Stimulated activated CD4-positive, alpha-beta T cell treated with anti-CD3 and anti-CD28 coated beads, Interleukin-1b, Interleukin-23, amount 100 ng/mL, for 48 hours (primary cell): ENCODE measurements at places on chromosomes 3 and 15.
A peak's percentile ranks its signal among the peaks of the same experiment; 100 is the strongest.

DNA sequence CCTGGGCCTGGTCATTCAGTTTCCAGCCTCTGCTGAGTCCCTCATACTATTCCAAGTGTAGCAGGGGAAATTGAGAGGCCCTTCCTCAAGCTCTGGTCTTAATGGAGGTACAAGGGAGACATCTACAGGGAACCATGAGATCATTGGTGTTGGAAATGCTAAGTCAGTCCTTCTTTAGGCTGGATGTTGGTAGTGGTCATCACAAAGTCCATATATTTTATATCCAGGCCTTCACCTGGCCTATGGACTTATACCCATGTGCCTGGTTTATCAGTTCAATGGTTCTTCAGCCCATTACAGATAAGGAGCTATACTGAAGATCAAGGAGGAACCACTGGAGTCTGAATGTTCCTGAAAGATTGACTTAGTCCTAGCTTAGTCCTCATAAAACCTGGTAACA lies 135.0 kb downstream of the STAG1 start:
- no peak for DNase-seq

- DNase-seq = peak; percentile 4
These were observed 489 bp downstream of the HDGFL3 start for GRCh38 chr15:83207009-83207659.

GRCh38 chr3:129346695-129347457 lies 68.2 kb downstream of the HMCES start:
- DNase-seq = no peak

DNA sequence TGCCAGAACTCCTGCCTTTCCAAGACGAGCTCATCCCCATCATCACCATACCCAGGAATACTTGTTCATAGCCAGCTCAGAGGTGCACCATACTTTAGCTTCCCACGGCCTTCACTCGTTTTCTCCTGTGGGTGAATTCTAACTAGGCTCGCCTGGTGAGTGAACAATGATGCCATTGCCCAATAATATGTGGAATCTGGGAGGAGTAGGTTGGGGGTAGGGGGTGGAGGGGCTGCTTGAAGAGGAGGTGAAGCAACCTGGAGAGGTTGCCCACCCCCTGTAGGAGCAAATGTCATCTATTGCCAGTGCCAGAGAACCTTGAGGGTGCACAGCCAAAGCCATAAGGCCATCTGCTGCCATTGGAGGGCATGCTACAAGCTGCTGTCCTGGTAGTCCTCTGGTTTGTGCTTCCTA lies 592 bp upstream of the ZNF445 start:
- DNase-seq = no peak

- no peak for DNase-seq
These were observed 274.5 kb downstream of the NEK10 start for GRCh38 chr3:27094721-27095120.

GRCh38 chr3:6273878-6274277 lies 587.0 kb upstream of the GRM7 start:
- no peak for DNase-seq

GRCh38 chr3:178634975-178635374 lies 98.7 kb downstream of the KCNMB2 start:
- DNase-seq = no peak

- no peak for DNase-seq
These were observed 1.3 kb upstream of the IL16 start for GRCh38 chr15:81195339-81195864.

- DNase-seq = no peak
These were observed 22.8 kb downstream of the EMC7 start for GRCh38 chr15:34078900-34079299.

GRCh38 chr3:126781406-126781805 lies 77.4 kb downstream of the CHCHD6 start:
- DNase-seq = no peak

- DNase-seq = no peak
These were observed 64.0 kb downstream of the RGMA start for GRCh38 chr15:93024716-93025624.

- DNase-seq = no peak
These were observed 29.9 kb downstream of the FAH start for GRCh38 chr15:80182611-80183261.

DNA sequence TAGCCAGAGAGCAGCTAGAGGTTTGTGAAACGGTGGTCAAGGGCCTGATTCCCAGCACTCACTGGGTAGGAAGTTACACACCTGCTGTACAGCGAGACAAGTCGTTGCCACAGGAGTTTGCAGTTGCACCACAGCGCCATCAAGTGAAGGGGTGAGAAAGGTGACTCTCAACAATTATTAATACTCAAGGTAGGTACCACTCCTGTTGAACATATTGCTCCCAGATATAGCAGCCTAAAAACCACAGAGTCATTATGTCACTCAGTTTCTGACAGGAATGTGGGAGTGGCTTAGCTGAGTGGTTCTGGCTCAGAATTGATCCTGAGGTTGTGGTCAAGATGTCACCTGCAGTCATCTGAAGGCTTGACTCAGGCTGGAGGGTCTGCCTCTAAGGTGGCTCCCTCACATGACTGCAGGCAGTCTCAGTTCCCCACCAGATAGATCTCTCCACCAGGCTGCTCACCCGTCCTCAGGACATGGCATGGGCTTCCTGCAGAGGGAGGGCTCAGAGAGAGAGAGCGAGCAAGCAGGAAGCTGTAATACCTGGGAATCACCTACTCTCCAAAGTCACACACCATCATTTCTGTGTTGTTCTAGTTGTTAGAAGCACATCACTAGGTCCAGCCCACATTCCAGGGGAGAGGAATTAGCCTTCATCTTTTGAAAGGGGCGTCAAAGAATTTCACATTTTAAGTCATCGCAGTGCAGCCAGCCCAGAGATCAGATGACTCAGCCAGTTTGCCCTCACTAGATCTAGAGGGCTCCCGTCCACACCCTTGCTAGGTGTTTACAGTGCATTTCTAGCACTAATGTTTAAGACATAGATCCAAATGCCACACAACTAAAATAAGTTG lies 17.0 kb upstream of the ANO10 start:
- DNase-seq = peak; percentile 41

DNA sequence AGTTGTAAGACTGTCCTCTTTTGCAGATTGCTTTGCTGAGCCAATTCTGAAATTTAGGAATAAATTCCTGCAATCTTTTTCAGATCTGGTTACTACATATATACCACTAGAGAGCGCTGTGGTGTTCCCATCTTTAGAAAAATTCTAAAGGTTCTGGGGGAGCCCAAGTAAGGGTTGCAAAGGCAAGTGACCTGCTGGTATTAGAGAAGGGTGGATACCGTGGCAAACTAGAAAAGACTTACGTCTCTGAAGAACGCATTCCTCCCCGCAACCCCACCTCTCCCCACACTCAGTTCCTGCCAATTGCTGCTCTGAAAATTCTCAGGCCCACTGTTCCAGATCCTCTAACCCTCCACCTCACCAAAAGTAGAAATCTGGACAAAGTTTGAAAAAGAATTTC lies 48.5 kb downstream of the EFHB start:
- no peak for DNase-seq

GRCh38 chr3:119173325-119173724 lies at the start of gene UPK1B:
UPK1B (plus strand) TSS chr3:119173598; CDS start chr3:119186742, 13,144 bp downstream.
- no peak for DNase-seq

DNA sequence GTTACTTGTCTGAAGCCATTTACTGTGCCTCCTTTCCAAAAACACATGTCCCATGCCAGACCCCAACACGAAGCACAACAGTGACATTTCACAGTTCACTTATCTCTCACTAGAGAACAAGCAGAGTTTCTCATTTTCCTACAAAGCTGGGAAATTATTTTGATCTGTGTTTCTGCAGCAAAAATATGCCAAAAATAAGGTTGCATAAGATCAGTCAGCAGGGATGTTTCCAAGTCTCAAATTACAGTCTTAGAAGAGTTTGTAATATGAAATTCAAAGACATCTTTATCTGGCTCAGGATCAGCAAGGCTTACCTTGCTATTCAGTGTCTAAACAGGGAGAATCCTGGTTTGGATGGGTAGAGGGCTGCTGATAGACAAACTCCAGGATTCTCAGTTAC lies 75.5 kb downstream of the GJD2 start:
- DNase-seq = no peak

- DNase-seq = no peak
These were observed 458.6 kb downstream of the PYDC2 start for GRCh38 chr3:191919491-191920026.

GRCh38 chr3:142275856-142276255 lies 50.5 kb upstream of the GK5 start:
- DNase-seq = no peak

- DNase-seq = no peak
These were observed 33.5 kb downstream of the DNAJB8 start for GRCh38 chr3:128432971-128433836.

DNA sequence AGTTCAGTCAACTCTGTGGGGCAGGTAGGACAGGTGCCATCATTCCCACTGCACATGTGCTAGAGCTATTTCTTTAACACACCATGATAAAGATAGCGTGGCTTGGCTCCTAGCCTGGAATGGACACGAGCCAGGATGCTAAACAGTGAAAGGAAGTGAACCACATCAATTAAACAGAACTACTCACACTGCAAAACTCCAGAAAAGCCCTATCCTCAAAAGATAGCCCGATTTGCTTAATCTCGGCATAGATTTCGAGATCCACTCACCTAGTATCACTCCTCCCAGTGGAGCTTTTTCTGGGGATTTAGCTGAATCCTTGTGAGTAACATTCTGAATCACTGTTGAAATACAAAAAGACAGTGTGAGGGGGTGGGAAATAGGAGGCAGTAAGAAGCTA lies 118.0 kb downstream of the ABI3BP start:
- no peak for DNase-seq

GRCh38 chr15:45205192-45205591 lies 17.4 kb upstream of the SHF start:
- peak; percentile 75 for DNase-seq

DNA sequence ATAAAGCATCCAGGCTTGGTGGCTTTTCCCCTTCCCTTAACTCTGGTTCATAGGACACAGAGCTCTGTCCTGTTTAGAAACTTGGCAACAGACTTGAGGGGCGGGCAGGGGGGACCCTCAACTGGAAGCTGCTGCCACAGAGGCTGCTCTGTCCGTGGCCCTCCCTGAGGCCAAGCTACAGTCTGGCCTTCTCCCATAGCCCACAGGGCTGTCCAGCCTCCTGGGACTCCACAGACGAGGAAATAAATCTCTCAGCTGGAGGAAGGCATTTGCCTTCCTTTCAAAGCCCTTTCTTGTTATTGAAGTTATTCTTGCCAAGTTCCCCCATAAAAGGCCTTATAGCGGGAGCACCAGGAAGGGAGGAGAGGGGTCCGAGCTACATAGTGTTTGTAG lies 248.8 kb upstream of the TPM1 start:
- no peak for DNase-seq

- no peak for DNase-seq
These were observed 26.3 kb downstream of the GABRR3 start for GRCh38 chr3:98008855-98009254.

DNA sequence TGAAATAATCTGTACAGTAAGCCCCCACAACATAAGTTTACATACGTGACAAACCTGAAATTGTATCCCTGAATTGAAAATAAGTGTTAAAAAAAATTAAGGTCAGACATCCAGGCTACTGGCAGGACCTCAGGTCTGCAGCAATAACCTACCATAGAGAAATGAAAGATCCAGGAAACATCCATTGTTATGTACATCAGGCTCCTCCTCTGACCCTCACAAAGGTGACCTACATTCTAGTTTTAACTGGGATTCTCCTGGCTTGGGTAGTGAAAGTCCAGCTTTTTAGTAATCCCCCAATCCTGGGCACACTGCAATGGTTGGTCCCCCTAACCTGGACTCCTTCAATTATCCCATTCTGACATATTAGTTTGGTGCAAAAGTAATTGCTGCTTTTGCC lies 749.6 kb upstream of the LMCD1 start:
- DNase-seq = no peak

DNA sequence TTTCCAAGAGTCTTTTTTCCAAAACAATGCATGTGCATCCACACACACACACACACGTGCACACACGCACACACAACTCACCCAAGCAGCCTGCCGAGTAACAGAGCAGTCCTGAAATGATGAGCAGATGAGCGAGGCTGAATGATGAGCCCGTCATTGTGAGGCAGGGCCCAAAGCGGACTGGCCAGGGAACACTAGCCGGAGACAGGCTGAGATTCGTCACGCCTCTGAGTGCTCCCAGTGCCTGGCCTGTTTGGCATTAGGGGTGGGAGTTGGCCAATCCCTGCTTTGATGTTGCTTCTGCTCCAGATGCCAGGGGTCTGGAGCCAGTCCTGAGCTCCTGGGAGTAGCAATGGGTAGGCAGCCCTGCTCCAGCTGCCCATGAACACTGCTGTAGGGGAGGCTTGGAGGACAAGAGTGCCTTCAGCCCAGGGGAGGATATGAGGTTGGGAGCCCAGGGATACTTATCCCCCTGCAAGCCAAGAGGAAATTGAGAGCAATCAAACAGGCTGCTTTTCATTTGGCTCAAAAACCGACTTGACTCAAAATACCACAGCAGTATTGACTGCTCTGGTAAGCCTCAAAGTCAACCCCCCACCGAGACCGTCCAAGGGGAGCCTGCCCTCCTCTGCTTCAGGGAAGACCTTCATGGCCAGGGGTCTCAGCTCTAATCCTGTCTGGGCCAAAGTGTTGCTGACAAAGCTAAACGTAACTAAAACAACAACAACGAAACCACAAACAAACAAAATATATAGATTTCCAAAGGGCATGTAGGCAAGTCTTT lies 22.9 kb downstream of the COLQ start:
- DNase-seq = no peak

GRCh38 chr3:3737531-3737930 lies 61.7 kb upstream of the LRRN1 start:
- no peak for DNase-seq

GRCh38 chr3:10189557-10190354 lies 25.0 kb downstream of the IRAK2 start:
- DNase-seq = peak; percentile 48

GRCh38 chr15:96335411-96336024 lies 5.0 kb downstream of the NR2F2 start:
- no peak for DNase-seq

DNA sequence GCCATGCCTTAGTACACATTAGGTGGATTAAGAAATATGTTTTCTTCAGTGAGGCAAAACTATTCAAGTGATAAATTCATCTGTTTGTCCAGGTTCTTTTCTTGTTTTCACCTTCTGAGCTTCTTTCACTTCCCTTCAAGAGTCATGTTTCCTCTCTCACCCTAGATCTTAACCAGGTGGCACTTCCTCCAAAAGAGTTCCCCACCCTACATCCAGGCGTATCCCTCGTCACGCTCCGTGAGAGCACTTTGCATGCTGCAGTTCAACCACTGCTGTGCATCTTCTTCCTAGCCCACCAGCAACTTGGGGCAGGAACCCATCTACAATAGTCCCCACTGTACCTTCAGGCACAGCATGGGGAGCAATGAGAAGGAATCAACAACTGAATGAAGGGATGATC lies 28.9 kb downstream of the OSBPL10 start:
- no peak for DNase-seq

DNA sequence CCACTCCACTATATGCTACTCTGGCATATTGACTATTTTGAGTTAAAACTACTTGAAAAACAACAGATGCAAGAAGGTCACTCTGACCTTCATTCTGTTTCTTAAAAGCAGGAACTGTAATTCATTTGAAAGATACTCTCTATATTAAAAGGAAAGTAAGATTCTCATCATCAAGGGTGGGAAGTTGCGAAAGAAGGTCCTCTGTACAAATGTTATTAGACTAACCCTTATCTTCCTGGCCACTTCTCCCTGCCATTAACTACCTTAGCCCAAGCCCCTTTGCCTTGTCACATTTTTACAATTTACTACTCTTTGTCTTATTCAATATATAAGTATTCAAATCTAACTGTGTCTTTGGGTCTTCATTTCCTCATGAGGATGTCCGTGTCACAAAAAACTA lies 16.1 kb downstream of the SIDT1 start:
- DNase-seq = no peak

GRCh38 chr3:172189213-172189612 lies 149.8 kb downstream of the FNDC3B start:
- DNase-seq = no peak

GRCh38 chr3:22907161-22907780 lies 295.9 kb upstream of the UBE2E2 start:
- DNase-seq = no peak
